ENCODE measurements at places on chromosomes 3 and 15. TPM values are rescaled to one million over a fixed set of nuclear protein-coding genes. Genes with fewer than 3 reads are reported as not detected.

NDN gene
- total RNA-seq, result 27.1 TPM

NUDT16 gene
- 38.7 TPM for total RNA-seq

CPEB1 gene
- total RNA-seq, result 2.7 TPM

LRRIQ4 gene
- not detected for total RNA-seq

ISLR gene
- total RNA-seq, result 24.0 TPM

APEH gene
- total RNA-seq, result 83.4 TPM

FBXO40 gene
- total RNA-seq, result 0.09 TPM

CASR gene
- total RNA-seq, result not detected

PLAAT1 gene
- total RNA-seq, result not detected

POPDC2 gene
- total RNA-seq, result 1.5 TPM

CRABP1 gene
- total RNA-seq, result not detected

GPD1L gene
- 77.9 TPM for total RNA-seq

NLGN1 gene
- 3.9 TPM for total RNA-seq

PATL2 gene
- 4.5 TPM for total RNA-seq

XCR1 gene
- total RNA-seq, result 0.32 TPM

CFAP20DC gene
- 0.71 TPM for total RNA-seq

FLNB gene
- 83.3 TPM for total RNA-seq

CBLB gene
- total RNA-seq, result 29.7 TPM

TYRO3 gene
- 17.3 TPM for total RNA-seq

CHRNA3 gene
- total RNA-seq, result 1.3 TPM

RHO gene
- not detected for total RNA-seq

NECTIN3 gene
- total RNA-seq, result 25.1 TPM

PCOLCE2 gene
- total RNA-seq, result 41.0 TPM

ZIC1 gene
- total RNA-seq, result not detected

LMLN gene
- total RNA-seq, result 12.3 TPM

ANKUB1 gene
- 3.1 TPM for total RNA-seq

GOLGA8K gene
- total RNA-seq, result 1.9 TPM

EMC7 gene
- 63.1 TPM for total RNA-seq

XIRP1 gene
- total RNA-seq, result not detected

HDC gene
- total RNA-seq, result 4.8 TPM

WDR93 gene
- total RNA-seq, result 1.2 TPM

FOXB1 gene
- not detected for total RNA-seq

ESYT3 gene
- 40.3 TPM for total RNA-seq

OR5K2 gene
- not detected for total RNA-seq

INKA1 gene
- 5.3 TPM for total RNA-seq

DLL4 gene
- total RNA-seq, result 21.3 TPM

SERPINI2 gene
- 2.3 TPM for total RNA-seq

TLR9 gene
- 1.0 TPM for total RNA-seq

COLQ gene
- 2.0 TPM for total RNA-seq

IL20RB gene
- total RNA-seq, result 1.8 TPM

CPB1 gene
- total RNA-seq, result 0.83 TPM

MAP2K5 gene
- 25.5 TPM for total RNA-seq

SLC15A2 gene
- total RNA-seq, result 63.6 TPM

TTC21A gene
- total RNA-seq, result 18.8 TPM

GOLGA6B gene
- total RNA-seq, result not detected

PLSCR2 gene
- total RNA-seq, result 0.86 TPM

CADPS gene
- 2.7 TPM for total RNA-seq

TRAT1 gene
- total RNA-seq, result 1.3 TPM

GABRR3 gene
- total RNA-seq, result not detected

MEX3B gene
- 1.8 TPM for total RNA-seq

SLC28A1 gene
- total RNA-seq, result not detected
